AG10803 (cell line): ENCODE measurements at places on chromosomes 4 and X.
A peak's percentile ranks its signal among the peaks of the same experiment; 100 is the strongest.

- DNase-seq, result peak; percentile 47
Measured at GRCh38 chr4:44629280-44629866, 22.1 kb downstream of the YIPF7 start.

DNA sequence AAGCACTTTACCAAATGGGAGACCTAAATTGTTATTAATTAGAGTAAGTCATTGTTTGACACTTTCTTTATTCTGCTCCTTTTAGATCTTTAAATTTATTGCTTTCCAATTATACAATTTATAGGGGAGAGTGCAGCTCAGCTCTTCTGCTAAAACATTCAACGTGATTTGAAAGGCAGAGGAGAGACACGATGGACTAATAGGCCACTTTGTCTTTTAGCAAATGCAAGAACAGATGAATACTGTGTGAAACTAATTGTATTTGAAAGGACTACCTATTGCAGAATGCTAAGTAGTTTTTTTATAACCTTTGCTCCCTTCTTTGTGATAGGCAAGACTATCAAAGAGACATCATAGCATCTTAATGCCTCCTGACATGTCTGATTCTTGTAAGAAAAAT is 320.4 kb upstream of the KLF3 start:
- DNase-seq, result no peak

GRCh38 chr4:18012807-18013462 is 8.6 kb downstream of the LCORL start:
- no peak for DNase-seq

DNA sequence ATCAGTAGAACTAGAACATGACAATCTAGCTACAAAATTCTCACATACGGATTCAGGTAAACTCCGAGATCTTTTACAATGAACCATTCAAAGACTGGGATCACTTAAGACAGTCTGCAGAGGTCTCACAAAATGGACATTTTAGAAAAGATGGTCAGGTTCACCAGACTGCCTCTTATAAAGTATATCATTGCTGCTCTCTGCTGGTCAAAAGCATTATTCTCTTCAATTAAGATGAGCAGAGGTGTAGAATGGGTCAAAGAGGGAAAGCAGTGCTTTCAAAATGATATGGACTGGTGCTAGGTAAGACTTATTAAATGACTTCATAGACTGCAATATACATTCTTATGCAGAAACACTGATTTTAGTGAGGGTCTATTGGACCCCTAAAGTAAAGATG is 434.7 kb downstream of the PACRGL start:
- peak; percentile 3 for DNase-seq

GRCh38 chr4:8410641-8411271 is 29.8 kb downstream of the ACOX3 start:
- peak; percentile 41 for DNase-seq

- DNase-seq, result no peak
Measured at GRCh38 chr4:180028682-180029081, 2214.5 kb upstream of the TENM3 start.

GRCh38 chr4:81397635-81398034 is 74.1 kb downstream of the RASGEF1B start:
- no peak for DNase-seq

- no peak for DNase-seq
Measured at GRCh38 chr4:142519342-142519741, 326.8 kb downstream of the INPP4B start.

DNA sequence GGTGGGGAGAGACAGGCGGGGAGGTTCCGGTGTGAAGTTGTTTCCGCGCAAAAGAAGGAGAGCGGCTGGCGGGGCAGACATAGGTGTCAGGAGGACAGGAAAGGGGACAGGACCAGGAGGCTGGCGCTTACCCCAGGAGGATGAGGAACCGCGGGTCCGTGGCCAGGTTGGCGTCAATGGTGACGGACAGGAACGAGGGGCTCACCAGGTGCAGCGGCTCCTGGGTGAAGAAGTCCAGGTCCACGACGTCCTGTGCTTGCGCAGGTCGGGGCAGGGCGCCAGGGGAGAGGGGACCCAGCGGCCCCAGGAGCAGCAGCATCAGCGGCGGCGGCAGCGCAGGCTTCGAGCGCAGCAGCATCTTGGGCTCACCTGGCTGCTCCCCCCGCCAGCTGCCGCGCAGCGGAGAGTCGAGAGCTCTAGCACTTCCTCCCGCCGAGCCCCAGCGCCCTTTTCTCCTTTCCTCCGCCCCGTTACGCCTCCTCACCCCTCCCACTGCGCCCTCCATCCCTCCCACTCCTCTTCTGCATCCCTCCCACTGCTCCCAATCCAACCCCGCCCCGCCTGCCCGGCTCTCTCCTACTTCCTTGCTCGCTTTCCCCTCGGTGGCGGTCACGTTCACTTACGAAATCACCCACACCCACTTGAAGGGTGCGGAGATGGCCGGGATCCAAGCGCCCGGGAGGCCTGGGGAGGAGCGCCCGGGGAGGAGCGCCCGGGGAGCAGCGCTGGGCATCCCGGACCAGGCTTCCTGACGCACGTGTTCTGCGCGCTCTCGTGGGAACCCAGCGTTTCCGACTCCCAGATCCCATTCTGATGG is at the start of gene HPSE:
HPSE (minus strand) TSS at position 424 of the 817 bp plus-strand sequence; CDS start at position 358, 66 bp downstream.
- DNase-seq, result peak; percentile 50

- DNase-seq, result no peak
Measured at GRCh38 chr4:109648997-109649575, 54.2 kb downstream of the CASP6 start.

DNA sequence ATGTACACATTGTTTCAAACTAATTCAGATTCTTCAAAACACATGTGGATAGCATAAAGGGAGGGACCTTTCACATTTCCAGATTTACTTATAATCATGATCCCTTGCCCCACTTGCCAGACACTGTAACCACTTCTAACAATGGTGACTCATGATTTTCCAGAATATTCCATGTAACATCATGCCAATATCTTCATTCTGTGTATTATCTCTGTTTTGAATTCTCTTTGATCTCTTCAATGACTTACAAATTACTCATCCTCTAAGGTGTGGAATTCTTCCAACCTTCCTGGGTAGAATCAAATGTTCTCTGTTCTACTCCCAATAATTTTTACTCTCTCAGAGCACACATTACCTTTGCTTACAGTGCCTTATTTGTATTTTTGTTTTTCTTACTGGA is 517.1 kb downstream of the PCDH7 start:
- DNase-seq, result no peak

DNA sequence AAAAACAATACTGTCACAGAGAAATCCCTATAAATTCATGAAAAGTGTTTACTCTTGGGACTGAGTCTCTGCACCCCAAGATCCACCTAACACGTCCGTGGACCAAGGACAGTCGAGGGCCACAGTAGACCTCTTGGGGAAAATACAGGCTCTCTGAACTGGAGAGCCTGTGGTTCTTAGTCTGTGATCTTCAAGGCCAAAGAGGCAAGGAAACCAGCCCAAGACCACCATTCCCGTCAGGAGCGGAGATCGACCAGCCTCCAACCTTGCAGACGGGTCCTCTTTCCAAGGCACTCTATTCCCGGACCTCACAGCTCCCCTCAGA is 1.6 kb upstream of the APBB2 start:
- DNase-seq, result no peak

- no peak for DNase-seq
Measured at GRCh38 chr4:3736806-3737205, 29.4 kb upstream of the ADRA2C start.

GRCh38 chr4:7398104-7398423 is 36.7 kb downstream of the PSAPL1 start:
- peak; percentile 25 for DNase-seq

DNA sequence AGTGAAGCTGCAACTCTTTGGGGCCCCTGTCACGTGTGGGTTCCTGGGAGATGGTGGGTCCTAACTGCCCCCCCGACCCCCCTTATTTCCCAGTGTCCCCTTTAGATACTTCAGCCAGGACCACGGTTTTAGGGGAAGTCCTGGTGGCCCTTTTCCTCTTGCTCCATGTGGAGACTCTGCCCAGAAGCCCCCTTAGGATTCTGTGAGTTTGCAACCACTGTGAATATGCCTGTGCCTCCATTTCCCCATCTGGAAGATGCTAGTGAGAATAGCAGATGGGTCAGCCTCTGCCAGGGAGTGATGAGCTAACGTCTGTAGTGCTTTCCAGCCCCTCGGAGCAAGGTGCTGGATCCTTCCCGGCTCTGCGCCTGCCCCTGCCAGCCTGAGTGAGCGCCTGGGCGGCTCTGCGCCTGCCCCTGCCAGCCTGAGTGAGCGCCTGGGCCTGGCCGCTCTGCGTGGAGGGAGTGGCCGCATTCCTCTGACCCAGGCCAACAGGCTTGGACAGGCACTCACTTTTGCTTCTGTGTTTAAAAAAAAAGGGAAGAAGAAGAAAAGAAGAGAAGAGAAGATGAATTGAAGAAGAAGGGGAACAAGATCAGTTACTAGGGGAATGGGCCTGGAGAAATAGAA is 6.7 kb upstream of the CITED1 start:
- no peak for DNase-seq
